ENCODE measurements at places on chromosomes 11 and 22. TPM values are rescaled to one million over a fixed set of nuclear protein-coding genes. Genes with fewer than 3 reads are reported as not detected.

MB gene
- total RNA-seq = not detected

TRIM49 gene
- total RNA-seq = not detected

FZD4 gene
- not detected for total RNA-seq

DNA sequence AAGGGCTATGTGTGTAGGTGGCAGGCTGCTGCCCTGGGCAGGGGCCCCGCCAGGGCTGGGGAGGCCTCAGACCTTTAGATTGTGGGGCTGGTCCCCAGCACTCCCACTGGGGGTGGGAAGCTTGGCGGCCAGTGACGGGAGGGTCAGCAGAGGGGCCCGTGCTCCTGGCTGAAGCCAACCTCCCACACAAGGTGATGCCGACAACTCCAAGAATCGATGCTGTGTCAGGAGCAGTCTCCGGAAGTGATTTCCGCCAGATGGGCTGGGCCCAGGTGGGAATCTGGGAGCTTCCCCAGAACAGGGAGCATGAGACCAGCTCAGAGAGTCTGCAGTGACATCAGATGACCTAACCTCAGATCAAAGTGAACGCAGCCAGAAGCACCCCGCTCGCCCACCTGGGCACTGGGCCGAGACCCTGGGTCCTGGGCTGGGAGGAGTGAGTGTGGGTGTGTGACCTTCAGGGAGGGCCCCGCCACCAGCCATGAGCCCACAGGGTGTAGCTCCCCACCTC is 7.7 kb downstream of the TRPM5 start:
- no peak for DNase-seq

- DNase-seq = peak; percentile 14
Observed at GRCh38 chr11:35163209-35163608, 24.2 kb downstream of the CD44 start.

DNA sequence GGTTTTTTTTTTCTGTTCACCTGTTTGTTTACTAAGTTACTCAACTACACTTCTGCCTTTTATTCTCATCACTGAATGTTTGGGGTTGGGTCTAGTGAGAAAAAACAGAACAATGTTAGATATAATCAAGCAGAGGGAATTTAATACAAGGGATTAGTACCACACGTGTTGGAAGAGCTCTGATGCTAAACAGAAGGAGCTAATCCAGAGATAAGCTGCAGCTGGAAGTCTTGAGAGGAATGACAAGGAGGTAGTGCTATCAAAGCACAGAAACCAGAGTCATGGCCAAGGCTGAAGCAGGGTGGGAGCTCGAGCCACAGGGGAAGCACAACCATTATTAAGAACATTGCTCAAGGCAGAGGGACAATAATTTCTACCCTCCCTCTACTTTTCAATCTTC is 604.1 kb upstream of the ANO5 start:
- no peak for DNase-seq

GRCh38 chr11:11207428-11207827 is 145.6 kb downstream of the CSNK2A3 start:
- DNase-seq = no peak

GRCh38 chr11:12077535-12078280 is 32.7 kb upstream of the MICAL2 start:
- no peak for DNase-seq

Measured in activated CD8-positive, alpha-beta T cell treated with anti-CD3 and anti-CD28 coated beads, Interleukin-2, amount 10 ng/mL, durations not matched to agents 7 days and 5 days (primary cell).